ENCODE measurements at places on chromosomes 4 and X.

- DNase-seq: no peak
These were observed 42.5 kb upstream of the UNC5C start for GRCh38 chr4:95591278-95591677.

DNA sequence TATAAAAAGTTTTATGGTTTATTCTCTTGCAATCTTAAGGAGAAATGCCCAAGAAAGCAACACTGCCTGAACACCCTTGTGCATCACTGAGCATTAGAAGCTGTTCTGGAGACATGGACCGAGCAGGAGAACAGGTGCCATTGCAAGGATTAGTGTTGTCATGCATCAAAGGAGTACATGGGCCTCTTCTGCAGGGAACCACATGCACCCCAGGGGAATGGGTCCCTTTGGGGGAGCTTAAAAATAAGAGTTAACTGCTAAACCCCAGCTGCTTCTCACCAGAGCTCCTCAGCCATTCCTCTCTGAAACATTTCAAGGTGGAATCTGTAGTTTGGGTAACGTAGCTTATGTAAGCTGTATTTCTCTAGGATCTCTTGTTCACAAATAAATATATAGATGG is 353.0 kb upstream of the SLC7A11 start:
- no peak for DNase-seq

GRCh38 chr4:1351854-1352566 is 5.0 kb downstream of the UVSSA start:
- DNase-seq: peak; percentile 98

DNA sequence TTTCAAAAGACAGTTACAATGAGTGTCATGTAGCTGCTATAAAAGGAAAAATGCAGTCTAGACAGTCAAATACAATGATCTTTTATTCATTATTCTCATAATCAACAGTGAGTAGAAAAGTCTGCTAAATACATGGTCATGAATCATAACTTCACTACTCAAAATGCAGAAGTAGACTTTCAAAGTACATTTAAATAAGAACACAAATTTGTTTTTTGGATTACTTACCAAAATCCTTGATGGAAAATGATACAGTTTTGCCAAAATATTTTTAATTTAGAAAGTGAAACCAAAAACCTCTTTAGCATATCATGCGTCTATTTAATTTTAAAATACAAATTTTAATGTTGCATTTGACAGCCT is 4.9 kb downstream of the ACSL4 start:
- no peak for DNase-seq

- no peak for DNase-seq
These were observed 531.7 kb upstream of the FTHL17 start for GRCh38 chrX:31603411-31604120.

DNA sequence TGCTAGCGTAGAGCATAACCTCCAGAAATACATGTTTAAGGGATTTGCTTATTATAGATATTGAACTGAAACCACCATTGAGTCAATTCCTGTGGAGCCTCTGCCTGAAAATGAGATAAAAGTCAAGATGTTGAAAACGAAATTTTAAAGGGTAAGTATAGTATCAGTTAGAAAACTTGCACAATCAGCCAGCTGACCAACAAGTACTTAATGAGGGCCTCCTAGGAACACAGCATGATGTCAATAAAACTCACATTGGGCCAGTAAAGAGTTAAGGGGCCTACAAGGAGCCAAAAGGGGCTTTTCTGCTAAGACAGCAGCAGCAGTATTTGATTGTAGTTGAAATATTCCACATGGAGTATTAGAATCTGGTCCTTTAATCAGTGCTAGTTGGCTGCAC is 314.1 kb upstream of the PPARGC1A start:
- DNase-seq: no peak
